ENCODE measurements at places on chromosomes 5 and 9.

GRCh38 chr9:99066571-99066970, 38.3 kb upstream of the TGFBR1 start:
- DNase-seq, result no peak

GRCh38 chr5:98543490-98543889, 230.0 kb upstream of the RGMB start:
- no peak for DNase-seq

- no peak for DNase-seq
These were observed 515.2 kb upstream of the BRINP1 start for GRCh38 chr9:119884438-119884837.

- no peak for DNase-seq
These were observed 335.4 kb downstream of the NTRK2 start for GRCh38 chr9:85004818-85005413.

GRCh38 chr9:114431770-114432169, 44.0 kb upstream of the AKNA start:
- no peak for DNase-seq

Data from stimulated activated CD4-positive, alpha-beta T cell treated with anti-CD3 and anti-CD28 coated beads, Interleukin-1b, Interleukin-23, amount 100 ng/mL, for 1 hour (primary cell).